Eye (tissue), 1 donor: ENCODE measurements at places on chromosomes 6 and 20.

DNA sequence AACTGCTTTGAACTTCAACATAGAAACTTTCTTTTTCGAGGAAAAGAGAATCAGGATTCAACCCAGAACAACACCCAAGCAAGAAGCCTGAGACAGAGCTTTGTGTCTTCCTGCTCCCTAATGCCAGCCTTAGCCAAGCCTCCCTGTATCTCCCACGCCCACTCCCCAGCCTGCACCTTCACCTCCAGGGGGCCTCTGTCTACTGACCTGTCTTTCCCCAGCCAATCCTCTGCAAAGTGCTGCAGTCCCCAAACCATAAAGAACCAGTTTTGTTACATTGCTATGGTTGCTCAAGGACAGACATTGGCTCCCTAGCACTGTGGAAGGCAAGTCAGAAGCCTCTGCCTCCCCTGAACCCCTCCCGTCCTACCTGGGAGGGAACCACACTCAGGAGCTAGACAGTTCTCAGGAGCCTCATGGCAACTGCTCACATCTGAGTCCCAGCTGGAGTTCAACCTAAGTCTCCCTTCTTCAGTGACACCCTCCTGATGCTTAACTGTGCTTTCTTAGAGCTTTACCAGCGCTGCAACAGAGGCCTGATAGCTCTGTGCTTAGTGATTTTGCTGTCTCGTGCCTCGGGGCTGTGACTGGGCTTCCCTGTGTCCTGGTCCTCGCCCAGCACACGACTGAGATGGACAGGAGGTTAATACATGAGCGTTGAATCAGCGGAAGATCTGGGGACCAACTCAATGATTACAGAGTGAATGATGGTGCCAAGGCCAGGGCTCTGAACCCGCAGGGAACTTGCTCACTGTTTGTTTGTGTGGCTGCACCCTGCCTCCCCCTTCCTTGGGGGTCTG, 101.5 kb upstream of the DUSP22 start:
- DNase-seq = no peak

- peak; percentile 78 for DNase-seq
Observed at GRCh38 chr6:52049252-52050050, 38.0 kb downstream of the PKHD1 start.

DNA sequence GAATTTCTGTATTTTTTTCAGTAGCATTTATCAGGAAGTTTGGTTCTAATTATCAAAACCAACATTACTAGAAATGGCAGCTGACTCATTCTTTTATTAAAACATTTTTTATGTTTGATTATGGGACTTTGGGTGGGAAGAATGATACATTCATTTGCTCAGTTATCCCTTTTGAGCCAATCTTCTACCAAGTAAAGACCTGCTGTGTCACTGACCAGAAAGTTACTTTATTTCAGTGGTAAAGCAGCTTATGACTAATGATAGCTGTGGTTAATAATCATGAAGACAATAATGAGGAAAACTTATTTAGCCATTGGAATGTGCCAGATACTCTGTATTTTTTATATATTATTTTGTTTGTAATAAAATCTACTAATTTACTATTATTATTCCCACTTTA, 142.3 kb downstream of the FARS2 start:
- DNase-seq = no peak

DNA sequence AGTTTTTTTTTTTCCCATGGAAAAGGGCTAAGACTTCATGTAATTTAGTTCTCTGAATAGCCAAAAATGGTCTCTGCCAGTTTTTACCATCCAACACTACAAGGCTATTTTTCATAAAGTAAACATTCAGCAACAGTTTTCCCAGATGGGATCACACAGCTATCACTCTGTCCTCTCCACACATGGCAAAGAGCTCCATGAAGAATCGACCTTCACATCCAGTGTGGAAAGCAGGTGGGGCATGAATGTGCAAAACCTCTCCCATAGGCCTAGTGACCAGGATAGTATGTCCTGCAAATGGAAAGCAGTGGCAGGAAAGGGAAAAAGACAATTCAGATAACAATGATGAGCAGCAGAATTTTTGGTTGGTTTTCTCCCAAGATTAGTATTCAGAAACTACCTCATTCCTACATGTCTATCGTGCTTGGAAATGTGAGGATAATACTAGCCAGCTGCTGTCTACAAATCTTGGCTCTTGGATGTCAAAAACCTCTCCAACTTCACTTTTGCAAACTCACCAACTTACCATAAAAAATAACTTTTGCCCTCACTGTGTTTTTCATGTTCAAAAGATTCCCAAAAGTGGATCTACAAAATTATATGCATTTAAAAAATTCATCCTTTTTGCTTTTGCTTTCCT, 159.7 kb upstream of the MCHR2 start:
- no peak for DNase-seq

DNA sequence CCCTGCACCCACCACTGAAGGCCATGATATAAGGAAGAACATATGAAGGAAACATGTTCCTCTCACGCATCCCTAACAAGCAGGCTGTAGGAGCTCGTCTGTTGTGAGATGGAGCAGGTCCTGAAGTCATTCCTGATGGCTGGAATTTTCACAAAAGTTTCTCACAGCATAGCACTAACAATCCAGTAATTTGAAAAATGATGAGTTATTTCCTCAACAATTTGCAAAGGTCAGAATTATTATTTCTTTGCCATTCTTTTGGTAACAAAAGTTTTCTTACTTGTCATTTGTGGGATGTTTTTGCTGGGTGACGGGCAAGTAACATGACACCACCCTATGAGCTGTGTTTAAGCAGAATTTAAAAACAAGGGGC, 27.6 kb upstream of the FRMD1 start:
- DNase-seq = no peak
